ENCODE measurements at places on chromosomes 2 and 18. TPM values are rescaled to one million over a fixed set of nuclear protein-coding genes. Genes with fewer than 3 reads are reported as not detected.

GRCh38 chr2:6924924-6925409, 7.8 kb downstream of the RNF144A start:
- no peak for DNase-seq

GRCh38 chr2:95361216-95361980, 41.1 kb upstream of the FAHD2A start:
- no peak for DNase-seq

DNA sequence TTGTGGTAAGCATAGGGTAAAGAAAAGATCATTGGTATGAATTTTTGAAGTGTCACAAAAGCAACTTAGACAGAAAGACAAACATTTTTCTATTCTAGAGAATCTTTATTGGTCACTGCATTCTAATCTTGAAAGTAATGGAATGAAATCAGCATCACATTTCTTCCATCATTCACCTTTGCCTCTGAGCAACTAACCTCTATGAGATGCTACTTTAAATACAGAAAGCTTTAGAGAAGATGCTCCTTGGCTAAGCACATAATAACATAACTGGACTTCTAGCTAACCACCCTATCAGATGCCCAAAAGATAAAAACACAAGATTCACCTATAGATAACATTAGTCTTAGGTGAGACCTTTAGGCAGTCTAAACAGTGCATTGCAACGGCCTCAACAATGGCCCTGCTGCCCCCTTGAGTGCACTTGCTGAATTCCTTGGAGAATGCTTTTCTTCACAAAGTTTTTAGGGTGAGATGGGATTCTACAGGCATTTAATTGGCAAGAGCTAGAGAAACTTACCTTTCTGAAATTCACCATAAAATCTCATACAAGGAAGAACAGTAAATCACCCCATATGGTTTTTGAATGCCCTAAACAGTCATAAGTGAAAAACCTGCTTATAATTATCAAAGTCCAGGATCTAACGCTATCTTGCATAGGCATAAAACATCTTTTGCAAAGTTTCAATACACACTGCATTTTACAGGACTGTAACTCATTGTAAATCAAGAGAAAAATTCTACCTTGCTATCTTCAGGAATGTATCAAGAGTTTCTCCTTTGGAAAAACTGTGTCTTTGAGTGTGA, 791.3 kb upstream of the CHAC2 start:
- DNase-seq: peak; percentile 49

DNA sequence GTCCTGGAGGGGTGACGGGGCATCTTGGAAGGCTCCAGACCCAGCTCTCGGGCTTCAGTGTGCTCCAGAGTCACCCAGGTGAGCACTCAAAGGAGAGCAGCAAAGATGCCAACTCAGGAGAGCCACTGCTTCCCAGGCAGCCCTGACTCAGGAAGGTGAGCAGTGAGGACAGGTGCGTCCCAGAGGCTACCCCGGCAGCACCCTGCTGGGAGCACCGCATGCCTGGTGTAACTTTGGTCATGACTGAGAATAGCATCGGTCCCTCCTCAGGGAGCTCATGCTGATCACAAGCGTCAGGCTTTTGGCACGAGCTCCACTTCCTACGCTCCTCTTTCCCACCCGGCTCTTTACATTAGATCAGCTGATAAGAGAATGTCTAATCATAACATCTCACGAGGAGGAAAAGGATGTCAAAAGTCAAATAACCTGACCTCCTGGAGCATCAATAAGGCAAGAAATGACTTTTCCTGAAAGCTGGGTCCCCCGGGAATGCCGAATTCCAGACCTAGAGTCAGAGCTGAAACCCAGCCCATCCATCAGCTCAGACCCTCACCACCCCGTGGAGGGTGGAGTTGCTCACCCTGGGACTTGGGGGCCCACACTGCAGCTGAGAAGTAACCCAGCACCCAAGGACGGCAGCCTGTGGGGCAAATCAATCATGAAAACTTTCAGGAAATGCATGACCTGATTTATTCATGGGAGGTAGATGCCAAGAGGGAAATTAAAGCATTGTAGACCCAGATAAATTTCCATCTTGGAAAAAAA, 248.8 kb downstream of the ACKR3 start:
- no peak for DNase-seq

- peak; percentile 82 for DNase-seq
These were observed 18.5 kb downstream of the PLEKHM3 start for GRCh38 chr2:208006833-208007232.

DNA sequence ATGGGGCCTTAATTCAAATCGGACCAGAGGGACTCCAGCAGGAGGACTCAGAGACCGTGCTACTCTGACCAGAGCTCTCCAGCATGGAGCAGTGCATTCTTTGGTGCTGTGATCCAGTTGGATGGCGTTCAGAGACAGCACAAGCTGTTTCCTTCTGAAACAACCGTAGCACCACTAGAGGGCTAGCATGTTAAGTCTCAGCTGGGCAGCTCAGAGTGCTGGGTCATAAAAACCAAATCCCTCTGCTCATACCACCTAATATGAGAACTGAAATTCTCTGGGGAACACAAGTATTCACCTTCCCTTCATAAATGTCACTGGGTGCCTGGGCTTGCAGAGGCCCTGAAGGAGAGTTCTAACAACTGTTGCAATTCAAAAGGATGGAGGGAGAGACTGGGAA, 97.7 kb upstream of the TFCP2L1 start:
- DNase-seq: no peak

GRCh38 chr18:8839281-8839680, 133.9 kb downstream of the MTCL1 start:
- no peak for DNase-seq

- no peak for DNase-seq
These were observed 2.5 kb upstream of the CPO start for GRCh38 chr2:206936843-206937230.

DNA sequence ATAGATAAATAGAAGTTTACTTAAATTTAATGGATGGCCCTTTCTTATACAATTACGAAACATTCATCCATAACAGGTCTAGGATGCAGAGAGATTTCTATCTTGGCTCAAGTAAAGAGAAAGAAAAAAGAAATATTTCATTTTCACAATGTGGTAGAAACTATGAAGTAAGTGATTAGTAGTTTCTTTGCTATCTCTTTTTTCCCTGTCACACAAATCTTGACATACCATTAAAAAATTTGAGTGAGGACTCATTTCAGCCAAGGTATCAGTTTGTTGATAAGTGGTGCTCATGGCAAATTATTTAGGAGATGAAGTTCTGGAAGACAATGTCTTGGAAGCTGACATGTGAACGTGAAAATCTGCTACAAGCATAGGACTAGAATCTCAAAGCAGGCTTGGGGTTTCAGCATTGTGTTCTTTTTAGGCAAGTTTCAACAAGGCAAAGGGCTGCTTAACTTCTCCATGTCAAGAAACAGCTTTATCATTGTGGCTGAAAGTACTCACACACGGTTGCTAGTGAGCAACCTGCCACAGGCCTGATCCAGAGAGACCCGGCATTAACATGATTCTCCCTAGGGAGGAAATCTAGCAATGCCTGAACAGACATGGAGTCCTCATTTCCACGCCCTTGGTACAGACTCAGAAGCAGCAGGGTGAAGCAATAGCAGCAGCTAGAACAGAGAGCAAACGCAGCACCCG, 414.6 kb downstream of the DLGAP1 start:
- DNase-seq: no peak

DNA sequence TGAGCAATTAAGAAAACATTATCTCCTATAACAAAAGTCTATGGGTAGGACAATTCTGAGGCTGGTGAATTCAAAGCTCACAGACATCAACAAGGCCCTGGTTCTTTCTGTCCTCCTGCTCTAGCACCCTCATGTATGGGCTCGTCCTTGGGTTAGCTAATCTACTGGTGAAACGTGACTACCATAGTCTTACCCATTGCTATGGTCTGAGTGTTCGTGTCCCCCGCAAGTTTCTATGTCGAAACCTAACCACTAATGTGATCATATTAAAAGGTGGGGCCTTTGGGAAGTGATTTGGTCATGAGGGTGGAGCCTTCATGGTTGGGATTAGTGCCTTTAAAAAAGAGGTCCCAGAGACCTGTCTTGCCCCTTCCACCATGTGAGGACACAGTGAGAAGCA, 564.7 kb downstream of the TNS1 start:
- no peak for DNase-seq

GRCh38 chr2:160471950-160472349, 21.7 kb downstream of the RBMS1 start:
- no peak for DNase-seq

Gene BOLL
- not detected for total RNA-seq

Gene MCFD2
- total RNA-seq: 213 TPM

Gene CD8B2
- total RNA-seq: not detected

Measured in A172 (cell line).